ENCODE measurements at places on chromosomes 16 and 17. TPM values are rescaled to one million over a fixed set of nuclear protein-coding genes. Genes with fewer than 3 reads are reported as not detected.

DNAI2 gene
- not detected for total RNA-seq

ANKRD40CL gene
- total RNA-seq = not detected

HNF1B gene
- total RNA-seq = not detected

OVCA2 gene
- total RNA-seq = 48.5 TPM

SLC6A2 gene
- total RNA-seq = not detected

TMEM256 gene
- 68.5 TPM for total RNA-seq

RANGRF gene
- total RNA-seq = 11.8 TPM

KCNAB3 gene
- 0.44 TPM for total RNA-seq

RGS9 gene
- 2.2 TPM for total RNA-seq

KRT27 gene
- not detected for total RNA-seq

GINS2 gene
- 0.31 TPM for total RNA-seq

TEKT1 gene
- not detected for total RNA-seq

CCP110 gene
- 6.5 TPM for total RNA-seq

CCDC200 gene
- not detected for total RNA-seq

ZNF598 gene
- total RNA-seq = 51.4 TPM

NOTUM gene
- total RNA-seq = not detected

POLR2C gene
- 73.7 TPM for total RNA-seq

INO80E gene
- total RNA-seq = 58.5 TPM

LPO gene
- not detected for total RNA-seq

SYCE1L gene
- total RNA-seq = 4.5 TPM

GGA3 gene
- total RNA-seq = 23.0 TPM

ODAD4 gene
- 0.20 TPM for total RNA-seq

GNG13 gene
- not detected for total RNA-seq

All from cardiac ventricle fibroblast (primary cell).